ENCODE measurements at places on chromosomes 3 and 15. TPM values are rescaled to one million over a fixed set of nuclear protein-coding genes. Genes with fewer than 3 reads are reported as not detected.

DNA sequence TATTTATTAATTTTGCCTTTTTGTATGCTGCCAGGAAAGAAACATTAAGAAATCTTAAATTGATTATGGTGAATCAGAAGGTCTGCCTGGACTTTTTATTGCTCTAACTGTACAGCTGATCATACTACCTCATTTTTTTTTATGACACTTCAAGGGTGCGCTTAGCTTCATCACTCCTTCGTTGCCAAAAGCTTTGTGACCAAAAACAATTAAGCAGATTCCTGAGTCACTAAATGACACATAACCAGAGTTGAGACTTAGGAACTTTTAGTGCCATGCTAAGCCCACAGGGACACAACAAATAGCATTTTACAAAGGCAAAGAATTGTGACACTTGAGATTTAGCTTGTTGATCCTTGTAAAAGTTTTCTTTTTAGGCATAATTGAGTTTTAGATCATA, 4.9 kb downstream of the ADIPOQ start:
- no peak overlapping the region for H3K4me3 ChIP-seq
- no peaks in the 10 kb centered on the region for H3K4me1 ChIP-seq
- no peaks in the 10 kb centered on the region for H3K27me3 ChIP-seq
- H3K27ac ChIP-seq, result no peak overlapping the region
- DNase-seq, result no peak

DNA sequence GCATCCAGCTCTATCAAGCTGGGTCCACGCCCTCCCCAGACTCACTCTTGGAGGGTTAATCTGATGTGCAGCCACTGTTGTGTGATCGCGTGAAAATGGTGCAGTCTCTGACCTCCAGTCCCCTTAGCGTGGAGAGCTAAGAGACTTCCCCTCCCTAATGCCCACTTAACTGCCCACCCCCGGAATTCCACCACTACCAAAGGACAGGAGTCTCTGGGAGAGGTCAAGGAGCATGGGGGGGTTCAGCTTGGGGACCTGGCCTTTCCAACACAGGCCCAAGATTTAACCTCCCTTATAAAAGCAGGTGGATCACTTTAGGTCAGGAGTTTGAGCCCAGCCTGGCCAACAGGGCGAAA, 48.8 kb downstream of the CCDC12 start:
- DNase-seq, result no peak
- H3K36me3 ChIP-seq, result no peaks in the 10 kb centered on the region
- no peaks in the 10 kb centered on the region for H3K27me3 ChIP-seq
- H3K4me1 ChIP-seq, result peaks cover 8% of the 10 kb centered on the region
- H3K27ac ChIP-seq, result peak overlapping the region; percentile 8
- no peak overlapping the region for H3K4me3 ChIP-seq

DNA sequence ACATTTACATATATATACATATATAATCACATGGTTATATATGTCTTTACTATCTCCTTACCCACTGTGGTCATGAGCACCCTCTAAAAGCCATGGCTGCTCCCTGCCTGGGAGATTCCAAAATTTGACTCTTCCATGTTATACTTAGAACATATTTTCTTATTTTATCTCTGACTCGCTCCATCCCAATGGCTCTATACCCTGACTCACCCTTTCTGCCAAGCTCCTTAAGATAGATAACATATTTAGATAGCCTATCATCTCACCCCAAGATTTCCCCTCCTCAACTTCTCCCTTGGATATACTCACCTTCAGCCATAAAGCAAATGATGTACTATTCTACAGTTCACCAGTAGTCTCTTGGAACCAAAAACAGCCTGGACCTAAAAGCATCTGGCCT, 65.1 kb downstream of the CD200R1L start:
- H3K27me3 ChIP-seq, result no peaks in the 10 kb centered on the region
- DNase-seq, result no peak
- H3K36me3 ChIP-seq, result no peaks in the 10 kb centered on the region
- H3K4me3 ChIP-seq, result no peak overlapping the region

DNA sequence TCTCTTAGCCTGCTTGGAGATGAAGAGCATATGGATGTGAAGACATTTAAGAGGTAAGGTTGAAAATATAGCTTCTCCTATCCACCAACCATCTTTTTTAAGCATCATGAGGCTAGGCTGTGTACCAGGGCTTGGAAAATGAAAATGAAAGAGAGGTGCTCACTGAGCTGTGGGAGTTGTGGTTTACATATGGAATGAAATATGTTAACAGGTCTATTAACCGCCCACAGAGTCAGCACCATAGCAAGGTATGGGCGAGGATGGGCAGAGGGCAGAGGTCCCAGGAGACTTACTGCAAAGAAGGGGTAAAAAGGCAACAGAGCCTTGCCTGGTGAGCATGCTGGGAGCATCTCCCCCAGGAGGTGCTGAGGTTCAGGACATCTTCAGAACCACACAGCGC, 273.1 kb downstream of the GABRG3 start:
- DNase-seq, result no peak
- H3K27me3 ChIP-seq, result no peaks in the 10 kb centered on the region
- no peak overlapping the region for H3K4me3 ChIP-seq
- no peaks in the 10 kb centered on the region for H3K36me3 ChIP-seq
- H3K4me1 ChIP-seq, result no peaks in the 10 kb centered on the region

DNA sequence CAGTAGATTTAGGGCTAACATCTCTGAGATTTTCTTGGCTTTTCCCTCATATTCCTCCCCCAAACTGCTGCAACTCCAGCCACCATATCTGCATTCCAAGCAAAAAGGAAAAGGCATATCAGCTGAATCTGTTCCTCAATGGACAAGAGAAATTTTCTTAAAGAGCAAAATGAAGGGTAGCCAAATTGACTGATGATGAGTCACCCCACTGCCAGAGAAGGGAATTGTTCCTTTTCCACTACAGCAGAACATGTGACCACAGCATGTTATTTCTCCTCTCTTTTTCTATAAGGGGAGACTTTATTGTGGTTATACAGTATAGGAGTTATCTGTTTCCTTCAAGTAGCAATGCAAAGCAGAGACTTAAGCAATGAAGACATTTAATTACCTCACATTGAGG, 172.5 kb downstream of the MTHFS start:
- H3K4me1 ChIP-seq, result no peaks in the 10 kb centered on the region
- no peak overlapping the region for H3K4me3 ChIP-seq
- no peak overlapping the region for H3K27ac ChIP-seq
- H3K36me3 ChIP-seq, result no peaks in the 10 kb centered on the region

DNA sequence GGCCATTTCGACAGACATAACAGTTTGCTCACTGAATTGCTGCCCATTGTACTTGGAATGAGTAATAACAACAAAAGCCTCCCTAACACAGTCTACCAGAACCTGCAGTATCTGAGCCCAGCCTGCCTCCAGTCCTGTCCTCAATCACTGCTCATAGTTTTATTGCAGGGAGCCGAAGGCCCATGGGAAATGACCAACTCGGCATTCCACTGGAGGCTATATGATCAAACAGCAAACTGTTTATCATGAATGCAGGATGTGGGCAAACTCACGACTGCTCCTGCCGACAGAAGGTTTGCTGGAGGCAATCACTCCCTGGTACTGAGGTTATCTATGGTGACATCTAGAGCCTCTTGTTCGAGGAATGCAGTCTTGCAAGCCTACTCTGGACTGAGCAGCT, 46.3 kb downstream of the LSM3 start:
- no peaks in the 10 kb centered on the region for H3K4me1 ChIP-seq
- H3K27me3 ChIP-seq, result no peaks in the 10 kb centered on the region
- no peaks in the 10 kb centered on the region for H3K36me3 ChIP-seq
- no peak overlapping the region for H3K4me3 ChIP-seq
- H3K27ac ChIP-seq, result peak overlapping the region; percentile 26

CMTM8 gene
- 24.7 TPM for total RNA-seq

DNA sequence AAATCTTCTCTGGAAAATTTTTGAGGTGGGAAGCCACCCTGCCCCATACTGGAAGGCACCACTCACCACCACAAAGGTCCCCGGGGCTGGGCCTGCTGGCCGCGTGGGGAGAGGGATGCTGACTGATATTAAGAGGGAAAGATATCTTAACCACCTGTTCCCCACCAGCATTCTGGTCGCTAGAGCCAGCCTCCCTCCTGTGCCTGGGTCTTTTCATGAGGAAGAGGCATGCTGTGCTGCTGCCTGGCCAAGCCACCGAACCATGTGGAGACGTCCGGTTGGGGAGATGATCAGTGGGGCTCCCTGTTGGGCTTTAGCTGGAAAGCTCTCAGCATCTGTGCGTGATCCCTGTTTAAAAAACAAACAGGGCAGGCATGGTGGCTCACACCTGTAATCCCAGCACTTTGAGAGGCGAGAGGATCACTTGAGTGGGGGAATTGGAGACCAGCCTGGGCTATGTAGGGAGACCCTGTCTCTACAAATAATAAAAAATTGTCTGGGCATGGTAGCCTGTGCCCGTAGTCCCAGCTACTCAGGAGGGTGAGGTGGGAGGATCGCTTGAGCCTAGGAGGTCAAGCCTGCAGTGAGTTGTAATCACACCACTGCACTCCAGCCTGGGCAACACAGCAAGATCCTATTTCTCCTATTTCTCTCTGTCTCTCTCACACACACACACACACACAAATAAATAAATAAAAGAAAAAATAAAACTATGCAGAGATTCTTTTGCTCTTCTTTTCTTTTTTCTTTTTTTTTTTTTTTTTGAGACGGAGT, 1.0 kb downstream of the KLHL18 start:
- no peaks in the 10 kb centered on the region for H3K27me3 ChIP-seq
- H3K27ac ChIP-seq, result peak overlapping the region; percentile 98
- no peaks in the 10 kb centered on the region for H3K36me3 ChIP-seq
- peak overlapping the region; percentile 67 for H3K4me3 ChIP-seq
- DNase-seq, result no peak

DNA sequence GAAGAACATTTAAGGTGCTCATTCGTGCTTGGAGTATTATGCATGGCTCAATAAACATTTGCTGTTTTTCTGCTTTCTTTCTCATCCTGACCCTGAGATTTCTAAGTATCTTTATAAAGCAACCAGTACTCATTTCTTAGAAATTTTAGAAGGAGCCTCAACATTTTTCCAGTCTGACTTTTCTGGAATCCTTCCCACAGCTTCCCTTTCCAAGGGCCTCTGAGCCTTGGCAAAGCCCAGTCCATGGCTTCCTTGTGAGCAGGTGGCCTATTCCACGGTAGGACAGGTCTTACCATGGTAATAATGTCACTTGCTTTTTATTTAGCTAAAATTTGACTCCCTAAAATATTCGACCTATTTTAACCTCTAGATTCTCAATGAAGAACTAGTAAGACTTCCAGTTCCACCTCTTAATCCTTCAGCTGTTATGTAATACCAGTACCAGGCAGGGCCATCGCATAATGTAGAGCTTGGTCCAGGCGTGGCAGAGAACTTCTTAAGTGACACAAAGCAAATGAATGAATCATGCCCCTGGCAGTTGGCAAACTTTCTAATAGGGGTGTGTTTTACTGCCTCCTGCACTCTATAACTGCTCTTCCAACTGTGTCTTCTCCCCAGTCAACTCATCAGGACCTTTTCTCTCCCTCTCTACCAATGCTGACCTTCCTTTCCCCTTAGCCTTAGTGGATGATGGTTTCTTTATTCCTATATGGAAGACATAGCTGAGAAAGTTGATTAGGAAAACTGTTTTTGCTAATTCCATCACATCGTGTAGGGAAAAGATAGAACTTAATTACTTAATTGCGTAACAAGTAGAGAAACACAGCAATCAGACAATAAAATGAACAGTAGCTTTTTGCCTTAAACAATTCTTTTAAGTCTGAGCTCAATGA, 894 bp upstream of the TM4SF4 start:
- H3K27me3 ChIP-seq, result no peaks in the 10 kb centered on the region
- H3K27ac ChIP-seq, result peak overlapping the region; percentile 71
- no peak overlapping the region for H3K4me3 ChIP-seq
- DNase-seq, result peak; percentile 74
- H3K4me1 ChIP-seq, result no peaks in the 10 kb centered on the region
- H3K36me3 ChIP-seq, result no peaks in the 10 kb centered on the region

GRCh38 chr3:5466065-5466464, 278.6 kb downstream of the EDEM1 start:
- no peak overlapping the region for H3K4me3 ChIP-seq
- DNase-seq, result no peak
- no peak overlapping the region for H3K27ac ChIP-seq
- no peaks in the 10 kb centered on the region for H3K4me1 ChIP-seq
- no peaks in the 10 kb centered on the region for H3K36me3 ChIP-seq
- H3K27me3 ChIP-seq, result no peaks in the 10 kb centered on the region

- no peaks in the 10 kb centered on the region for H3K27me3 ChIP-seq
- H3K36me3 ChIP-seq, result no peaks in the 10 kb centered on the region
- DNase-seq, result no peak
- H3K27ac ChIP-seq, result no peak overlapping the region
- no peak overlapping the region for H3K4me3 ChIP-seq
Observed at GRCh38 chr3:27141668-27142067, 227.5 kb downstream of the NEK10 start.

Measured in breast epithelium (tissue), 4 donors.